ENCODE measurements at places on chromosomes 5 and 9. TPM values are rescaled to one million over a fixed set of nuclear protein-coding genes. Genes with fewer than 3 reads are reported as not detected.

The SLC34A3 gene
- 0.04 TPM for polyA plus RNA-seq

The GABRA1 gene
- polyA plus RNA-seq: 0.09 TPM

The SHISAL2B gene
- 7.0 TPM for polyA plus RNA-seq

The DNAH5 gene
- polyA plus RNA-seq: 0.34 TPM

The FAM151B gene
- polyA plus RNA-seq: 0.78 TPM

Measured in adipose tissue (tissue), 3 donors.